HuH-7 (cell line): ENCODE measurements at places on chromosomes 12 and 14.
A peak's percentile ranks its signal among the peaks of the same experiment; 100 is the strongest.

DNA sequence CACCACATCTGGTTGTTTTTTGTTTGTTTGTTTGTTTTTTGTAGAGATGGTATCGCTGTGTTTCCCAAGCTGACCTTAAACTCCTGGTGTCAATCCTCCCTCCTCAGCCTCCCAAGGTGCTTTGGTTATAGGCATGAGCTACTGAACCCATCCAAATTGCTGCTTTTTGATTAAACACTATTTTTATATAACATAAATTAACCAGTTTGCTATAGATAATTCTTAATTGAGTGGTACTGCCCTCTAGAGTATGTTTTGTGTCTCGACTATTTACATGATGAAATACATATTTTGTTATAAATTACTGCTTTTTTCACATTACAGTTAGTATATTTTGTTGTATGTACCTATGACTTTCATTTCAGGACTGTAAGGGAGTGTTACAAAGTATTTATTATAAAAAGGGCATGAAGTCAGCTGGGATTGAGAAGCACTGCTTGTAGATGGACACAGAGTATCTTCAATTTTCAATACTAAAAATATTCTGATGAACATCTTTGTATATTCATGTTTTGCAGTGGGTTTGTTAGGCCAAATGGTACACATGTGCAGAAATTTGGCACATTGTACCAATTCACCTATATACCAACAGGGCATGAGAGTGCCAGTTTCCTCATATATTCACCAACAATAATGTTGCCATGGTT is 14.9 kb upstream of the SCAF11 start:
- DNase-seq, result no peak

- no peak for DNase-seq
Measured at GRCh38 chr12:111239235-111239634, 129.7 kb downstream of the PHETA1 start.

DNA sequence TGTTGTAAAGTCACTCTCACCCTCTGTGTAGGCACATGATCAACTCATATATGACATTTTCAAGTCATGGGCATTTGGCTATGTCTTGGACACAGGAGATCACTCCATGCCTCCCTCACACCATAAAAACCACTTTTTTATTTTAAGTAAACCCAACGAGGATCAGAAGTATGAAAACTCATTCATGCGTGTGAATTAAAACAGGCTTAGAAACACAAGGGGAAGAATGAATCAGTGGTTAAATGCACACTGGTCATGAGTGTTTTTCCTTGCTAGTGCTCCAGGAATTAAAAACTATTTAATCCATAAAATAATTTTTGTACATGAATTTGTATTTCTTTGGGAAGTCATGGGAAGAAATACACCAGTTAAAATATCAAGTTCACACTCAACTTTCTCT is 198.4 kb downstream of the GALC start:
- DNase-seq, result no peak

- DNase-seq, result no peak
Measured at GRCh38 chr12:95836185-95836609, 22.6 kb upstream of the SNRPF start.

DNA sequence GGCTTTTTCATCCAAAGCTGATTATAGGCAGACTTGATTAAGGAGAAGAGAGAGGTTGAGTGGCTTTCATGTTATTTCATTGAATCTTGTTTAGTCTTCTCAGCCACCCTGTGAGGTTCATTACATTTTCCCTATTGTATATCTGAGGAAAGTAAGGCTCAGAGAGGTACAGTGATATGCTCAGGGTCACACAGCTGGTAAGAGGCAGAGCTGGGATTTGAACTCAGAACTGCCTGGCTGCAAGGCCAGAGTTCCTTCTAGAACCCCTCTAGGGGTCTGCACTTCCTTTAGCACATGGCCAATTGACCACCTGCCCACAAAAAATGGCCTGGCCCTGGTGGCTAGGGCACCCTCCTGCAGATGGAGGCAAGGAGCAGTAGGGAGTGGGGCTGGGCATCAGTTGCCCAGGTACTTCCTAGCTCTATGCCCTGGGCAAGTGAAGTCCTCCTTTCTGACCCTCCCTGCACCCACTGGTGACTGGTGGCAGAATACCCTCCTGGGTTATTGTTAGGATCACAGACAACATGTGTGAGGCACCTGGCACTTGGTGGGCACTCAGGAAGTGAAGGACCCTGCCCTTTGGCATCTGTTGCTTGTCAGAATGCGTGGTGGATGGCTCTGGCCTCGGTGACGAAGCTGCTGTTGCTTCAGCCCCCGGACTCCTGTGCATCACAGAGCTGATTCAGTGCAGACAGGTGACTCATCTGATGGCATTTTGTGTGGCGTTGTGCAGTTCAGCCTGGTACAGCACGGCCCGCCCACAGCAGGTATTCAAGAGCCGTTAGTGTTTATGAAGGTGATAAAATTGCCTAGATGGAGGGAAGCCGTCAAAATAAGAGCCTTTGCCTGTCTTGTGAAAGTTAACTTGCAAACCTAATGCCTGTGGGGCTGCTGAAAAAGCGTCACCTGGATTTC is 115.8 kb downstream of the SLC25A47 start:
- DNase-seq, result no peak

GRCh38 chr14:57326253-57326652 is 57.5 kb downstream of the AP5M1 start:
- no peak for DNase-seq

DNA sequence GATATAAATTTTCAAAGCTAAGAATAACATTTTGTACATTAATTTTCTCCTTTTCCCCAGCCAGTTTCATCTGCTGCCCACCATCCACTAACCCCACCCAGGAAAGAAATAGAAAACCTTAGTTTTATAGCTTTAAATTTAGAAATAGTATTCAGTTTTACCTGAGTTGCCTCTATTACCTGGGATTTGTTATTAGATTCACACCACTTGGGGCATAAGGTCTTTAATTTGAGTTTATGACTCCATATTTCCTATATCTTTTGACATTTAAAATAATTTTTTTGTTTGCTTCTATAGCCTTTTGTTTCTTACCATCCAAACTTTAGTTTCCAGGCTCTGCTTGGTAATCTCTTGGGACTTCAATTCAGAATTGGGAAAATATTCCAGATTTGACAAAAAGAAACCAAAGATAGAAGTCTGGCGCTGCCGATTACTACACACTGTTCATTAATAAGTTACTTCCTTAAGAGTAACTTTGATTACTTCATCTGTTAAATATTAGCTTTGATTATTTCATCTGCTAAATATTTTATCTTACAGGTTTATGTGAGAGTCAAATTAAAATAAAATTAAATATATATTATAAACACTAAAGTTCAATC is 485.5 kb upstream of the FOXG1 start:
- DNase-seq, result no peak

DNA sequence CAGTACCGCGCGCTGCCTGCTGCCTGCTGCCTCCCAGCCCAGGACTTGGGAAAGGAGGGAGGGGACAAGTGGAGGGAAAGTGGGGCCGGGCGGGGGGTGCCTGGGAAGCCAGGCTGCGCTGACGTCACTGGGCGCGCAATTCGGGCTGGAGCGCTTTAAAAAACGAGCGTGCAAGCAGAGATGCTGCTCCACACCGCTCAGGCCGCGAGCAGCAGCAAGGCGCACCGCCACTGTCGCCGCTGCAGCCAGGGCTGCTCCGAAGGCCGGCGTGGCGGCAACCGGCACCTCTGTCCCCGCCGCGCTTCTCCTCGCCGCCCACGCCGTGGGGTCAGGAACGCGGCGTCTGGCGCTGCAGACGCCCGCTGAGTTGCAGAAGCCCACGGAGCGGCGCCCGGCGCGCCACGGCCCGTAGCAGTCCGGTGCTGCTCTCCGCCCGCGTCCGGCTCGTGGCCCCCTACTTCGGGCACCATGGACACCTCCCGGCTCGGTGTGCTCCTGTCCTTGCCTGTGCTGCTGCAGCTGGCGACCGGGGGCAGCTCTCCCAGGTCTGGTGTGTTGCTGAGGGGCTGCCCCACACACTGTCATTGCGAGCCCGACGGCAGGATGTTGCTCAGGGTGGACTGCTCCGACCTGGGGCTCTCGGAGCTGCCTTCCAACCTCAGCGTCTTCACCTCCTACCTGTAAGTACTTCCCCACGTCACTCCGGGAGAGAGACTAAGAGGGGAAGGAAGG is at the start of gene LGR5:
TSS of gene LGR5 (plus strand) at position 186 of the 732 bp plus-strand sequence. CDS start at position 469, 283 bp downstream.
- peak; percentile 76 for DNase-seq

- no peak for DNase-seq
Measured at GRCh38 chr12:127550271-127550670, 716.7 kb upstream of the TMEM132C start.

GRCh38 chr14:77458249-77458950 is 507 bp downstream of the AHSA1 start:
- DNase-seq, result no peak

- no peak for DNase-seq
Measured at GRCh38 chr12:52524241-52524897, 4.2 kb upstream of the KRT5 start.

GRCh38 chr12:105538880-105539279 is 208.4 kb downstream of the C12orf75 start:
- DNase-seq, result no peak

DNA sequence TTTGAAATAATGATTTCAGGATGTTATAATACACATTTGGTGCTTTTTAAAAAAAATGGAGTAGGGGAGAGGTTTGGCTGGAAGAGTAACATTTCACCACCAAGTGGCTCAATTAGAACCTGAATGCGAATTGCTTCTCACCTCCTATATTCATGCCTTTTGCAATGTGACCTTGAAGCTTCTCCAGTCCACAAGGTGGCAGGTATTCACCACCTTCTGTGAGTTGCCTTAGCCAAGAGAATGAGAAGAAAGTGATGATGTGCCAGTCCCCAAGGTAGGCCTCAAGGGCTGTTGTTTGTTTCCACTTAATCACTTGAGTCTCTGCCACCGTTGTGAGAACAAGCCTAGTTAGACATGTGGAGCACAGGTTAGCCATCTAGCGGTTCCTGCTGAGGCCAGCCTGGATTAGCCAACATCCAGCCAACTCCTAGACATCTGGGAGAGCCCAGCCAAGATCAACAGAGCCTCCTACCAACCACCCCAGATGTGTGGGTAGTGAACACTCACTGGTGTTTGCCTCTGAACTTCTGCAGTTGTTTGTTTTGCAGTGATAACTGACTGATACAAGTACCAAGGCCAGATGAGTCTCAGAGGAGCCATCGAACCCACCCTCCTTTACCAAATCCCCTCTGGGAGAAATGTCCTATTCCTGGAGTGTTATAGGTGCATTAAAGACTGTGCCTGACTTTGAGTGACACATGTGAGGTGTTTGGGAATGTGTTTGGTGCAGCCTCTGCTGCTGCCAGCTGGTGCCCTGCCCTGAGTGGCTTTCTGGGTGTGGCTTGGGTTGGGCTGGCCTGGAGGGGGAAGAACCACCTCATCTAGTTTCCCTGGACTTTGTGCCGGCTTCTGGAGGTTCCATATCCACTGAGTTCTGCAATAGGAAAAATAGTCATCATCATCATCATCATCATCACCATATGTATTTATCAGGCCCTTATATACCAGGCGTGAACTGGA is 132.5 kb upstream of the RFLNA start:
- DNase-seq, result no peak

GRCh38 chr12:21526721-21527345 is 737 bp downstream of the SPX start:
- DNase-seq, result no peak

GRCh38 chr14:91027561-91027960 is 32.9 kb downstream of the RPS6KA5 start:
- DNase-seq, result no peak

DNA sequence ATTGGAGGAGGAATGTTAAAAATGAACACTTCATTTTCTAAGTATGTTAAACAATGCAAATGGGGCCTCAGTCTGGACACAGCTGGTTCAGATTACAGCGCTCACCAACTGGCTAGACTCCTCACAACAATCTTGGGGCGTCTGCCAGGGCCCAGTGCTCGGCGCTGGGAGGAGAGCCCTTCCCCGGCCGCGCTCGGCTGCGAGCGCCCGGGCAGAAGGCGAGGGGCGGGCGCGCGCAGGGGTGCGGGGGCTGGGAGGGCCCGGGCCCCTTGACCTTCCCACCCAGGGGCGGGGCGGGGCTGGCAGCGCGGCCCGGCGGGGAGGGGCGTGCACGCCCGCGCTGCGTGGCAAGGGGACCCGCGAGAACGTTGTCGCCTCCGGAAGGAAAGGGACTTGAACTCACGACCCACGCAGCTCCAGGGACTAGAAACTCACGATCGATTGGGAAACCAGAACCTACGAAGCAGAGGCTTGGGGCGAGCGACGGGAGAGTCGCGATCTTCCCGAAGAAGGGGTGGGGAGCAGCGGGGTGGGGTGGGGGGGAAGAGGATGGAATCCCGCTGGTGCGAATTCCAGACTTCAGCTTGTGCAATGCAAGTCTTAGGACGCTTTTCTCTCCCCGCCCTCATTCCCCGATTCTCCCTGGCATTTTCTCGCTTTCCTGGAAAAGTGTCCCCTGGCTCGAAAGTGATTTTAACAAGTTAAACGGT is at the start of gene FBLN5:
TSS of gene FBLN5 (minus strand) at position 220 of the 710 bp plus-strand sequence. CDS start 465 bp downstream, outside the sequence.
- no peak for DNase-seq

DNA sequence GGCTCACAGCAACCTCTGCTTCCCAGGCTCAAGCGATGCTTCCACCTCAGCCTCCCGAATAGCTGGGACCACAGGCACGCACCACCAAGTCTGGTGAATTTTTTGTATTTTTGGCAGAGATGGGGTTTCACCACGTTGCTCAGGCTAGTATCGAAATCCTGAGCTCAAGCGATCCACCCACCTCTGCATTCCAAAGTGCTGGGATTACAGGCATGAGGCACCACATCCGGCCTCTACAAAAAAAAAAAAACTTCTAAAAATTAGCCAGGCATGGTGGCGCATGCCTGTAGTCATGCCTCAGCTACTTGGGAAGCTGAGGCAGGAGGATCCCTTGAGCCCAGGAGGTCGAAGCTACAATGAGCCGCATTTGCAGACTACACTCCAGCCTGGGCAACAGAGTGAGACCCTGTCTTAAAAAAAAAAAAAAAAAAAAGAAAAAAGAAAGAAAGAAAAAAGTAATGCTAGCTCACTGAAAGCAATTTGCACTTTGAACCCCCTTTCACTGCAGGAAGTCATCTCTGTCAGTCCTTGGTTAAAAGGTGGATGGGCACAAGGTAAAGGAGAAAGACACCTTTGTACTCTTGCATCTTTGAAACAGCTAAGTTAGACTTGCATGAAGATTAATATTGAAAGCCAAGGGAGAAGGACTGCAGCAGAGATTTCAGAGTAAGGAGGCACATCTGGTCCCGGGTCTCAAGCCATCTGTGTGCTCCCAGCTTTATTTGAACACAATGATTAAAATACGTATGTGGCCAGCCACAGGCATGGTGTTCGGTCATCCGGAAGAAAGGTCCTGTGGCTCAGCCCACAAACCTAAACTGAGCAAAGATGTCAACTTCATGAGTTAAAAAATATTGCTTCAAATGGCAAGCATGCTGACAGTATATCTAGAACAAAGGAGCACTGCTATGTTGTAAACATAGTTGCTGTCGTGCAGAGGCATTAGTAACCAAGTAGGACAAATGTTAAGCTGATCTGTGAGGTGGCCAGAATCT is 103.8 kb upstream of the HMGA2 start:
- no peak for DNase-seq

GRCh38 chr12:119594772-119595445 is 1.3 kb downstream of the TMEM233 start:
- DNase-seq, result no peak

GRCh38 chr12:123973552-123974341 is 732 bp downstream of the ZNF664 start:
- peak; percentile 31 for DNase-seq
